Spinal cord (tissue), 10 donors: ENCODE measurements at places on chromosomes 11 and 22. TPM values are rescaled to one million over a fixed set of nuclear protein-coding genes. Genes with fewer than 3 reads are reported as not detected.

GGTLC3 gene
- total RNA-seq = not detected

RBMXL2 gene
- total RNA-seq = 1.4 TPM

PSMC3 gene
- 117 TPM for total RNA-seq

RASD2 gene
- total RNA-seq = 2.3 TPM

LMO1 gene
- total RNA-seq = 2.0 TPM

IGLL5 gene
- total RNA-seq = not detected

OR10A6 gene
- total RNA-seq = not detected

C22orf42 gene
- 2.8 TPM for total RNA-seq

SLC43A1 gene
- total RNA-seq = 5.3 TPM

PRODH gene
- 14.4 TPM for total RNA-seq

CARNS1 gene
- 17.1 TPM for total RNA-seq

SHANK2 gene
- total RNA-seq = 21.4 TPM

CFL1 gene
- total RNA-seq = 472 TPM

OR51E2 gene
- total RNA-seq = 0.40 TPM

SAA4 gene
- total RNA-seq = not detected

DSCAML1 gene
- 4.4 TPM for total RNA-seq

DMC1 gene
- total RNA-seq = 3.9 TPM

RAPSN gene
- 0.11 TPM for total RNA-seq

TOLLIP gene
- total RNA-seq = 29.0 TPM

PNPLA3 gene
- total RNA-seq = 2.6 TPM

FOLH1 gene
- 16.5 TPM for total RNA-seq

SERHL2 gene
- 2.7 TPM for total RNA-seq

BCL2L13 gene
- 46.5 TPM for total RNA-seq

OR6A2 gene
- 0.11 TPM for total RNA-seq

EMID1 gene
- 10.3 TPM for total RNA-seq

IL17RA gene
- total RNA-seq = 6.0 TPM

C11orf16 gene
- total RNA-seq = 0.99 TPM

PHF21B gene
- total RNA-seq = 3.3 TPM

ACTN3 gene
- total RNA-seq = 0.10 TPM

KCNJ4 gene
- total RNA-seq = 0.79 TPM

USH1C gene
- total RNA-seq = 3.1 TPM

CCDC82 gene
- total RNA-seq = 58.4 TPM
